Activated CD8-positive, alpha-beta memory T cell treated with anti-CD3 and anti-CD28 coated beads for 1 hour (primary cell): ENCODE measurements at places on chromosomes 16 and 17.

- DNase-seq = no peak
Observed at GRCh38 chr16:86244936-86245335, 265.4 kb upstream of the FOXF1 start.

GRCh38 chr16:85463672-85464382, 149.3 kb upstream of the GSE1 start:
- DNase-seq = no peak

- DNase-seq = no peak
Observed at GRCh38 chr16:72104905-72105304, 11.3 kb downstream of the DHX38 start.

GRCh38 chr17:68290955-68291835, at the start of the genes ARSG and SLC16A6:
Gene ARSG (plus strand): TSS chr17:68291495. CDS start chr17:68307494, 15,999 bp downstream.
Gene SLC16A6 (minus strand): TSS chr17:68291127. CDS start chr17:68278320, 12,807 bp downstream.
- peak; percentile 76 for DNase-seq

GRCh38 chr17:44006598-44007345, 2.4 kb downstream of the NAGS start:
- DNase-seq = peak; percentile 95

DNA sequence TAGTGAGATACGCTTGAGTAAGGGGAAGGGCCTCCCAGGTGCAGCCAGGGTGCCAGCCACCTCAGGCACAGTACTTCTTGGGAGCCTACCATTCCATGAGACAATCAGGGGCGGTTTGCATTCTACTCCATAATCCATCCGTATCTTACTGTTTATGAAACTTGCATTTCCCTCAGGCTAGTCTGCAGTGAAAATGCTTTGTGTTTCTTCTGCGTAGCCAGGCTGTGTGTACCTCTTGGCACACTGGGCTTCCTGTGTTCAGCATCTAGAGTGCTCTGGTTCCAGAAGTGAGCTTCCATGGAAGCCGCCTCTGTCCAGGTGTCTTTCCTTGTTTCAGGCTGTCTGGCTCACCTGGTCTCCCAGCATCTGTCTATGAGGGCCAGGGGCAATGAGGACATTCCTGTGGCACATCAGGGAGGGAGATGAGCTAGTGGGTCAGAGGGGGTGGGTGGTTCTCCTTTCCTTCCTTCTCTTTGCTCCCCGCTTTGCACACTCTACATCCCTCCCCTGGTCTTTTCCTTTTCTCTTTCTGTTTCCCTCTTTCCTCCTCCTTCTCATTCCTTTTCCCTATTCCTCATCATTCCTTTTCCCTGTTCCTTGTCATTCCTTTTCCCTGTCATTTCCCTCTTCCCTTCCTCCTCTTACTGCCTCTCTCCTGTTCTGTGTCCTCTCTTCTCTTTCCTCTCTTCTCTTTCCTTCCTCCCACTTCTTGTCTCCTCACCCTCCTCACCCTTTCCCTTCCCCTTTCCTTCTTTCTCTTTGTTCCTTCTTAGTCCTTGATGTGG, 386.5 kb downstream of the CPPED1 start:
- DNase-seq = no peak

GRCh38 chr16:30430428-30430970, 669 bp upstream of the DCTPP1 start:
- DNase-seq = no peak

DNA sequence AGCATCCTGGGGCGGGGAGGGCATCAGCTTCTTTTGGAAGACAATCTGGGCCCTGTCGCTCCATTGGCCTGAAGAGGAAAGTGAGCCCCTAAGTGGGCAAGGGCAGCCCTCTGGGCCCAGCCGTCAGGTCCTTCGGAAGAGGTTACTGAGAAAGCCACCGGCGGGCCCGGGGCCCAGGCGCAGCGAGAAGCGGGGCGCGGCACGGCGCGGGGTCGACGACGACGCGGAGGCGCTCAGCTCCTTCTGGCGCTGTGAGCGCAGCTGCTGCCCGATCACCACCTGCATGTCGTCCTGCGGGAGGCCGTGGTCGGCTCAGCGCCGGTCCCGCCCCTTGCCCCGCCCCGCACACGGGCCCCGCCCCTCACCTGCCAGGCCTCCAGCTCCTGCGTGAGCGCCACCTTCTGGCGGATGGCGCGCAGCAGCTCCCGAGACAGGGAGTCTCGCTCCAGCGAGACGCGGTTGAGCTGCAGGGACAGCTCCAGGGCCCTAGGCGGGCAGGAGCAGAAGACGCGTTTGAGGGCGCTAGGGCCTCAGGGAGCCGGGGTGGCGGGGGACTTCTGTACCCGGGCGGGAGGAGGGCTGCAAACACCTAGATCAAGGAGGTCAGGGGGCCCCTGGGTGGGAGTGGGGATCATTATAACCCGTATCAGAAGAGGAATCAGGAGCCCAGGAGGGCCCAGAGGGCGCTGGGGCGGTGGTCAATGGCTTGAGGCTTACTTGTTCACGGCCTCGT, 4.3 kb downstream of the THOC6 start:
- DNase-seq = peak; percentile 68

DNA sequence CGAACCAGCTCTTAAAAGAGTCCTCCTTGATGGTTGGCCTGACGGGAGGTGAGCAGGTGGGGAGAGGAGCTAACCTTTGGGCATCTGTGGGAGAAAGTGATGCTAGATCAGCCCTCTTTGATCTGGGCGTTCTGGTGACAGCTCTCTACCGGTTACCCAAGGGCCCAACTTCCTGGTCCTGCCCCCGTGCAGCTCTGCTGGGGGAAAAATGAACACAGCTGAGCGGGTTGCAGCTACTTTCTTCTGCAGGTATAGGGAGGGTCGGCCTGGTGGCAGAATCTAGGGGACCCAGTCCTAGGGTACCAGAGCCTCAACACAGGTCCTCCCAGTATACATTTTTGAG, 2.9 kb downstream of the SHISA9 start:
- no peak for DNase-seq

- DNase-seq = no peak
Observed at GRCh38 chr16:23510164-23510914, at the start of gene GGA2. Gene GGA2 (minus strand): TSS chr16:23510494. CDS start chr16:23510411, 83 bp downstream.

DNA sequence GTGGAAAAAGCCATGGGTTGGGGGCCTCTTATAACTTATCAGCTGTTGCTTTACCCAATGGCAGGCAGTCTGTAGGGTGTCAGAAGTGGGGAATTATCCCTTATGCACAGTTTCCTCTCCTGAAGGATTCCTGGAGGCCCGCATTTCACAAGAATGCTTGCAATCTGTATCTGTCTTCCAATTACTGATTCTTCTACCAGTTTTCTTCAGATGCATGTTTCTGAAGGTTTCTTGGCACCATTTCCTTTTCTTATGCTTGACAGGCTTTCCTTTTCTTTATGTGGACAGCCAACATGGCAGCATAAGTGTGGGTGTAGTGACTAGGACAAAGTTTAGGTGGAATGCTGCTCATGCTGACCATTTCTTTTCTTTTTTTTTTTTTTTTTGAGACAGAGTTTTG, 36.1 kb downstream of the MAP3K3 start:
- no peak for DNase-seq

- DNase-seq = no peak
Observed at GRCh38 chr16:27481282-27481934, 68.3 kb downstream of the GTF3C1 start.

- no peak for DNase-seq
Observed at GRCh38 chr16:25487888-25488287, 203.9 kb upstream of the HS3ST4 start.

DNA sequence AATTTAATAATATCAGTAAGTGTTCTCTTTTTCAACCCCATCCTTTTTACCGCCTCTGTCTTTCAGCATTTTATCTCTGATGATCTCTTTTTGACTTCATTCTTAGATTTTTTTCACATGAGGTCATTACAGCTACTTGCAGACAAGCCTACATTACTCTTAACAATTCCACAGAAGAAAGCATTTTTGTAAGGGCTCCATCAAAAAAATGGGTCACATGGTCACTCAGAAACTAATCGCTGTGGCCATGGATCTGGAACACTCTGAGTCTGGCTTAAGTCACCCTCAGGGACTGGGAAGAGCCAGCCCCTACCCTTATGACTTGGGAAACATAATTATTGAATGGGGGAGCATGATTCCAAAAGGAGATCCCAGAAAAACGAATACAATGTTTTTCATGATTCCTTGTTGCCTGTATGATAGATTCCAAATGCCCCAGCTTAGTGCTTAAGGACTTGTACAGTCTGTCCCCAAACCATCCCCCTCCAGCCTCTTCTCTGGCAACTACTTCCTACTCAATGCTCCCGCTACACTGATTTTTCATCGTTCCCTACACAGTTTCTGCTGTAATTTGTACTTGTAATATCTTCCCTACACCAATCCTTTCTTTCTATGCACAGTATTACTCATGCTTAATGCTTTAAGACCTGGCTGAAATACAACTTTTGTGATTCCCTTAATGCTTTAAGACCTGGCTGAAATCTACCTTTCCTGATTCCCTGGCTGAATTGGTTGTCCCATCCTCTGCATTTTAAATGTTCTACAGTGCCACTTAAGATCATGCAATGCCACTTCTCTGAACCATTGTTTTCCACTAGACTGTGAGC, 457.8 kb downstream of the HS3ST4 start:
- no peak for DNase-seq

DNA sequence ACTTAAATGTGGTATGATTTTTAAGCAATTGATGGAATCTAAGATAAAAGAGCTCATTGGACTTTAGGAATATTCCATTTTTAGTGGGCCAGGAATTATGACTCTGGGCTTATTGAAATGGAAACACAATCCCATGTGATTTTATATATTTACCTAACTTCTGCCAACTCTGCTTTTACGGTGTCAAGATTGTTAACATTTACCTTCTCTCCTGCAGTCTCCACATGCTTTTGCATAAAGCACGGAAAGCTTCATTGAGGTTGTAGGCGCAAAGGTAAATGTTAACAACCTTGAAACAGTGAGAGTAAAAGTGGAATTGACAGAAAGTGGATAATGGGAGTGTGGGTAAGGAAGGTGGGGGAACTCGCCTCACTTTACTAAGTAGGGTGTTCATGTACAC, 468.1 kb downstream of the PMP22 start:
- DNase-seq = no peak
